Activated naive CD8-positive, alpha-beta T cell treated with anti-CD3 and anti-CD28 coated beads, Interleukin-2, amount 10 ng/mL, durations not matched to agents 7 days and 5 days (primary cell): ENCODE measurements at places on chromosomes 4 and X.

GRCh38 chrX:13254870-13255269 lies 65.0 kb downstream of the ATXN3L start:
- DNase-seq = no peak

GRCh38 chrX:24506082-24506481 lies 41.0 kb downstream of the PDK3 start:
- no peak for DNase-seq

DNA sequence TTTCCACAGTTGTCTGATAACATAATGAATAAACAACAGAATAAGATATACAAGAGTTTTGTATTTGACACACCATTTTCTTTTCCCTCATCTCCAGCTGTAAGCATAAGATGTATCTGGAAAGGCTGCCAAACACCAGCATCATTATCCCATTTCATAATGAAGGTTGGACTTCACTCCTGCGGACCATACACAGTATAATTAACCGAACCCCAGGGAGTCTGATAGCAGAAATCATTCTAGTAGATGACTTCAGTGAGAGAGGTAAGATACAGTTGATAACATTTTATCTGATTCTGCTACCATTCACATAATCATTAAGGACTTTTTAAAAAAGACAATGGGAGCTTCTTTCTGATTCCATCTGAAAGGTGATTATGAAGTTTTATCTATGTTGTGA lies 535.2 kb downstream of the GALNTL6 start:
- DNase-seq = no peak

DNA sequence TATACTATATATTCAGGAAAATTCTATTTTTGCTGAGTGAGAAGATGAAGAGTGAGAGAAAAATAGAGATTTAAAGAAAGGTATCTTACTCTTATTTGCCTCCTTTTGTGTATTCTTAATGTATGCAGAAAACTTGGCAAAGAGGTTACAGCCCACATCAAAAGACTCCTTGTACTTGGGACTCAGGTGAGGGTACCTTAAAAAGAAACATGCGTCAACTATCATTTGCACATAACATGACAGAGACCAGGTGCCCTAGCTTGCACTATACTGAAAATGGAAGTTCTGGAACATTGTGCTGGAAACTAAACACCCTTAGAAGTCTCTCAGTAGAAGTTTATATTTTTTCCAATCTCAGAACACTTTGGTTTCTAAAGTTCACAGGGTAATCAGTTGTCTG lies 15.6 kb upstream of the RAB39B start:
- DNase-seq = no peak

- no peak for DNase-seq
Measured at GRCh38 chrX:69457756-69458155, 46.4 kb upstream of the NALF2 start.

DNA sequence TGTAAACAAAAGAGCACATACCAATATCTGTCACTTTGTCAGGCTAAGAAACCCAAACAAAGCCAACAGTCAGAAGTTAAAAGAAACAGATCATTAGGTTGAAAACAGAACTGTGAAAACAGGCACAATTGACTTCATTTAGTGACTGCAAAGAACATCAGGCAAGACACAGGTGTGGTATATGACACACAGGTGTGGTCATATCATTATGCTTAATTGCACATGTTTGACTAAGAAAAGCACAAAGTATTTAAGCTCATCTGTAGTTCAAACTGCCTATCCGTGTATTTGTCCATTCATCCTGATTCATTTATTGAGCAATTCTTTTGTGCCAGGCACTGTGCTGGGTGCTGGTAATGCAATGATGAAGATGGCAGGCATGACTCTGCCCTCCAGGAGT lies 150.7 kb downstream of the DEFB131A start:
- DNase-seq = no peak

DNA sequence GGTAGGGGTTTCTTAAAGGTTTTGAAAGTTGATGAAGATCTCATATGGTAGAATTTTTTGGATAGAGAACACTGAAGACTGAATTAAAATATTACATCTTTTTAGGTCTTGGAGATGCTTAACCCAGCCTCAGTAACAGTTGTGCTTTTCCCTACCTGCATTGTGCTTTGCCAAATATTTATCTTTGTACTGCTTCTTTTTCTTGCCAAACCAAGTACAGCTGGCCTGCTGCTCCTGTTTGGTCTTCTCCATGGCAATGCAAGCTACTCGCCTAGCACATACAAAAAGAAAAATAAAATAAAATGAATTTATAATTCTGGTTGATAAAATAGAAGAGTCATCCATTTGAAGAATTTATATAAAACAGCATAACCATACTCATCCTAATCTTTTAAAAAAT lies 95.4 kb downstream of the NYX start:
- no peak for DNase-seq

DNA sequence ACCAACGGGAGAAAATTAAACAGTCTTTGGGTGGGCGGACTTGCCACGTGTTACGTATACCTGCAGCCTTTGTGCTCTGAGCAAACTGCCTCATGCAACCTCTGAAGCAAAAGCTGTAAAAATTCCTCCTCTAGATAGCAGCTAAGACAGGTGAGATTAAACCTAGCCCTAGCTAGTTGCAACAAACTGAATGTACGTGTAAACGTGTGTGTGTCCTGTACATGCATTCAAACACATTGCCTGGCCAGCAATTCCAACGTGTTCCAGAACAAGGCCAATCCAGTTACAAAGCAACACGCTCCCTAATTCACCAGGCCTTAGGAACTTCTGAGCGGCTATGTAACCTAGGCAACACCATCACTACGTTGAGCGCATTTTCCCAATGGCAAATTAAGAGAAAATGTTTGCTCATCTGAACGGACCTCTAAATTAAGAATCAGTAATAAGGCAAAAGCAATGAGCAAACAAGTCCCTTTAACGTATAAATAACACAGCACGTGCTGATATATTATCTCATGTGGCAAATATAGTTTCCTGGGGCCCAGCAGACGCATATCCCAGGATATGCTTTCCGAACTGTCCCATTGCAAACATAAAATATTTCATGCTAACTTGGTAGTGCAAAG lies 792 bp downstream of the PPID start:
- DNase-seq = no peak
